Esophagus squamous epithelium (tissue), 5 donors: ENCODE measurements at places on chromosomes 7 and 10.

GRCh38 chr7:28086198-28086597, 94.4 kb downstream of the JAZF1 start:
- H3K4me1 ChIP-seq, result no peaks in the 10 kb centered on the region
- H3K4me3 ChIP-seq, result no peak overlapping the region
- no peaks in the 10 kb centered on the region for H3K36me3 ChIP-seq
- no peak overlapping the region for H3K27ac ChIP-seq

DNA sequence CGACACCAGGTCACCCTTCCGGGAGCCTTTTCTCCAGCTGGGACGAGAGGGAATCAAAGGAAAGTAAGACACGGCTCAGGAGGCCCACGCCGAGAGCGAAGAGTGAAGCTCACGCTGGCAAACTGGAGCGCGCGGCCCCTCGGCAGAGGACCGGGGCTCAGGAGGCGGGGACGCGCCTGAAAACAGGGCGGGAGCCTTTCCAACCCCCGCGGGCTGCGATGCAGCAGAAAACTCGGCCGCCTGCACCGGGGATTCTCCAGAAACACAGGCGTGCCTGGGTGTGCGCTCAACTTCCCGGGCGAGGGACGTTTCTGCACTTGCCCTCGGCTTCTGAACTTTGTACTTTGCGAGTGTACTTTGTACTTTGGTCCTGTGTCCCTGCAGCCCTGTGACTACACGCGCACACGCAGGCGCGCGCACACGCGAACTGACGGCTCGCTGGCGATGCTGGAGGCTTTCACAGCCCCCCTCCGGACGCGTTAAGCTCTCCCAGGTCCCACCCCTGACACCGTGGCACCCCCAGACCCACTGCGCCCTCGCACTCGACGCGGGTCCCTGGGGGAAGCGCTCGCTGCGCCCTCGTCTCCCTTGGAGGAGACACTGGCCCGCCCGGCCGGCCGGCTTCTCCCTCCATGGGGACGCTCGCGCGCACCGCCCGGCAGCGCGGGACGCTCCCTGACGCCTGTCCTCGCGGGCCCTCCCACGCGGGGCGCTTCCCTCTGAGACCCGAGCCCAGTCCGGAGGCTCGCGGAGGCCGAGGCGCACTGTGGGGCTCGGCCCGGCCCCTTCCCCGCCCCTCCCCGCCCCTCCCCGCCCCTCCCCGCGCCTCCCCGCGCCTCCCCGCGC, 588 bp upstream of the PAOX start:
- DNase-seq, result no peak
- H3K4me3 ChIP-seq, result peak overlapping the region; percentile 83
- H3K36me3 ChIP-seq, result no peaks in the 10 kb centered on the region
- peaks cover 18% of the 10 kb centered on the region for H3K4me1 ChIP-seq

GRCh38 chr7:138663725-138664710, 37.1 kb downstream of the SVOPL start:
- no peaks in the 10 kb centered on the region for H3K36me3 ChIP-seq
- DNase-seq, result no peak
- peaks cover 4% of the 10 kb centered on the region for H3K4me1 ChIP-seq
- H3K27me3 ChIP-seq, result no peaks in the 10 kb centered on the region
- peak overlapping the region; percentile 58 for H3K4me3 ChIP-seq

DNA sequence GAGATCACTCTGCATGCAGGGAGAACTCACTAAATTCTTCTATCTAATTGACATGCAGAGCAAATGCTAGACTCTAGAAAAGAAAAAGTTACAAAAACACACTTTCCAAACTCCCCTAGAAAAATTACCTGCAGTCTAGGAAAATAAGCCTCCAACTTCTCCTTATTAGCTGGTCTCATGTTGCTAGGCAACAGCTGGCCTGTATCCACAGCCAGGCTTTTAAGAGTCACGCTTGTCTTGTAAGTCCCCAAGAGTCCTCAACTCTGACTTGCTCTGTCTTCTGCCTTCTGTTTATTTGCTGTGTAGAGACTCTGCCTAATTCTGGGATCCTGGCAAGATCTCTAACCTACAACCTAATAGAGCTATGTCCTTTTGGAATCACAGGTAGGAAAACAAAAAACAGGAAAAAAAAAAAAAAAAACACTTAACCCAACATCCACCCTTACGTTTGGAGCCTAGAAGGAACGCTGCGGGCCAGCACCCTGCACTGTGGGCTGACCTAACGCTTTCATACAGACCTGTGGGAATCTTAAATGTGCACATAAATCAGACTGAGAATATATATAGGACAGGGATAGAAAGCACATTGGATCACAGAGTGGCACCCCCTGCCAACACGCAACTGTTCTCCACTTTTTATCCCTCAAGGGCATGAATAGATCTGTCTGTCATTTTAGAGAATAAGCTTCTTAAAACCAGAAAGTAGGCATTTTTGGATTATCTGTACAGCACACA, 117.0 kb upstream of the PTPRZ1 start:
- H3K27me3 ChIP-seq, result no peaks in the 10 kb centered on the region
- DNase-seq, result no peak
- no peaks in the 10 kb centered on the region for H3K36me3 ChIP-seq

- H3K27ac ChIP-seq, result no peak overlapping the region
- H3K4me1 ChIP-seq, result no peaks in the 10 kb centered on the region
- H3K4me3 ChIP-seq, result no peak overlapping the region
- no peaks in the 10 kb centered on the region for H3K27me3 ChIP-seq
These were observed 93.4 kb upstream of the AUTS2 start for GRCh38 chr7:69504733-69505420.

DNA sequence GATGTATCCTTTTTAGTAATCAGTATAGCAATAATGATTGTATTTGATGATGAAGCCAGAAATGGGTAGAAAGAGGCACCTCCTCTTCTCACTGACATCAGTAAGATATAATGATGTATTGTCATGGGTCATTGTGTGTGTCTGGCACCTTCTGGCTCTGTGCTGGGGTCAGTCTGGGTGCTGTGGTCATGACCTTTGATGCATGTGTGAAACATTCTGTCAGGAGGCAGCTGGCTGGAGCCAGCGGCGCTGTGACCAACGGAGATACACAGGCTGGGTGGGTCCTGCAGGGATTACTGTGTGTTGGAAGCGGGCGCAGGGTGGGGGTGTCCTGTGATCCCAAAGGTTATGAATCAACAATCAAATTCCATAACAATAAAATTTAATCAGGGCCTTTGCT, 35.2 kb downstream of the EEPD1 start:
- no peak overlapping the region for H3K4me3 ChIP-seq
- DNase-seq, result no peak
- H3K36me3 ChIP-seq, result no peaks in the 10 kb centered on the region
- H3K27ac ChIP-seq, result no peak overlapping the region
- peaks cover 4% of the 10 kb centered on the region for H3K4me1 ChIP-seq

- no peaks in the 10 kb centered on the region for H3K36me3 ChIP-seq
- no peaks in the 10 kb centered on the region for H3K27me3 ChIP-seq
- DNase-seq, result no peak
- no peak overlapping the region for H3K27ac ChIP-seq
- H3K4me1 ChIP-seq, result peaks cover 29% of the 10 kb centered on the region
These were observed 53.9 kb upstream of the IL6 start for GRCh38 chr7:22672846-22673680.

GRCh38 chr7:24975644-24976260, 4.2 kb downstream of the OSBPL3 start:
- no peak for DNase-seq
- no peaks in the 10 kb centered on the region for H3K27me3 ChIP-seq
- no peak overlapping the region for H3K4me3 ChIP-seq
- H3K27ac ChIP-seq, result no peak overlapping the region
- H3K36me3 ChIP-seq, result no peaks in the 10 kb centered on the region

DNA sequence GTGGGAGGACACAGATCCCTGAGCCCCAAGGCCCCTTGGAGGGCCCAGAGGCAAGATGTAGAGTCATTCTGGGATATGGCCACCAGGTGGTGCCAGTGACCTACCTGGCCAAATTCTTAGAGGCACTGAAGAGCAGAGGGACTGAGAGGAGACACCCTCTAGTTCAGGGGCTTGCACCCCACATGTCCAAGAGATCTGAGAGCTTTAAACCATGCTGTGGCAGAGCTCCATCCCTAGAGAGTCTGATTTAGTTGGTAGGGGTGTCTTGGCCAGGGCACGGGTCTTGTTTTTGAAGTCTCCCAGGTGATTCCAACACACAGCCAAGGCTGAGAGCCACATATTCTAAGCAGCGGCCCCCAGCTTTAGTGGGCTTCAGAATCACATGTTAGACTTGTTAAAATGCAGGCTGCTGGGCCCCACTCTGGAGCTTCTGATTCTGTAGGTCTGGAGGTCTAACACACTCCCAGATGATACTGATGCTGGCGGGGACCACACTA, 52.5 kb downstream of the PRF1 start:
- peaks cover 7% of the 10 kb centered on the region for H3K4me1 ChIP-seq
- no peak for DNase-seq
- H3K27me3 ChIP-seq, result no peaks in the 10 kb centered on the region
- no peak overlapping the region for H3K27ac ChIP-seq
- H3K4me3 ChIP-seq, result no peak overlapping the region

DNA sequence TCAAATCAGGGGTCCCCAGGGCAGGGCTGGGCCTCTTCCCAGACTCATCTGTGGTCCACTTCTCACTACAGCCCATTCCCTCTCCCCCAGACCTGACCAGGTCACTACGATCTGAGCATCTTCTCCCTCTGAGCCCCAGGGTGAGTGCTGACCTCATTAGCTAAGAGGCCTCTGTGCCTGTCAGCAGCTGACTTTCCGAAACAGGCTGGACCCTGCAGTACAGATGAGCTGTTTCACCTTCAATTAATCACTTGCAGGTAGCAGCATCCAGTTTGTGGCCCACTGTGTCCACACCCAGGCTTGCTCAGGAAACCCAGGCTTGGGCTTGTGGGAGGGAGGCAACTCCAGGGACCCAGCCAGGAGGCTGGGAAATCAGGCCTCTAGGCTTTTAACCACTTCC, 24.3 kb downstream of the SRRM3 start:
- H3K36me3 ChIP-seq, result no peaks in the 10 kb centered on the region
- DNase-seq, result no peak
- no peaks in the 10 kb centered on the region for H3K4me1 ChIP-seq
- H3K27ac ChIP-seq, result no peak overlapping the region
- no peaks in the 10 kb centered on the region for H3K27me3 ChIP-seq

- no peak overlapping the region for H3K4me3 ChIP-seq
- no peak overlapping the region for H3K27ac ChIP-seq
- H3K36me3 ChIP-seq, result no peaks in the 10 kb centered on the region
- H3K27me3 ChIP-seq, result no peaks in the 10 kb centered on the region
These were observed 4.8 kb downstream of the ANK3 start for GRCh38 chr10:60384708-60385398.

- no peak overlapping the region for H3K27ac ChIP-seq
- DNase-seq, result no peak
- no peaks in the 10 kb centered on the region for H3K4me1 ChIP-seq
- H3K36me3 ChIP-seq, result no peaks in the 10 kb centered on the region
These were observed 1077.6 kb downstream of the TYW1 start for GRCh38 chr7:68074242-68074641.

GRCh38 chr7:117992635-117993376, 119.6 kb upstream of the CTTNBP2 start:
- no peak overlapping the region for H3K4me3 ChIP-seq
- no peaks in the 10 kb centered on the region for H3K4me1 ChIP-seq
- H3K27ac ChIP-seq, result no peak overlapping the region

- no peaks in the 10 kb centered on the region for H3K36me3 ChIP-seq
- no peak overlapping the region for H3K4me3 ChIP-seq
- DNase-seq, result no peak
- no peak overlapping the region for H3K27ac ChIP-seq
- H3K4me1 ChIP-seq, result peaks cover 4% of the 10 kb centered on the region
- H3K27me3 ChIP-seq, result no peaks in the 10 kb centered on the region
These were observed 36.9 kb upstream of the NPFFR1 start for GRCh38 chr10:70320751-70321150.

GRCh38 chr10:102090772-102091171, 25.6 kb downstream of the HPS6 start:
- no peaks in the 10 kb centered on the region for H3K27me3 ChIP-seq
- no peak for DNase-seq
- no peaks in the 10 kb centered on the region for H3K4me1 ChIP-seq

GRCh38 chr7:69537691-69538090, 60.6 kb upstream of the AUTS2 start:
- H3K36me3 ChIP-seq, result no peaks in the 10 kb centered on the region
- no peaks in the 10 kb centered on the region for H3K27me3 ChIP-seq
- no peak for DNase-seq
- no peaks in the 10 kb centered on the region for H3K4me1 ChIP-seq
- no peak overlapping the region for H3K4me3 ChIP-seq

DNA sequence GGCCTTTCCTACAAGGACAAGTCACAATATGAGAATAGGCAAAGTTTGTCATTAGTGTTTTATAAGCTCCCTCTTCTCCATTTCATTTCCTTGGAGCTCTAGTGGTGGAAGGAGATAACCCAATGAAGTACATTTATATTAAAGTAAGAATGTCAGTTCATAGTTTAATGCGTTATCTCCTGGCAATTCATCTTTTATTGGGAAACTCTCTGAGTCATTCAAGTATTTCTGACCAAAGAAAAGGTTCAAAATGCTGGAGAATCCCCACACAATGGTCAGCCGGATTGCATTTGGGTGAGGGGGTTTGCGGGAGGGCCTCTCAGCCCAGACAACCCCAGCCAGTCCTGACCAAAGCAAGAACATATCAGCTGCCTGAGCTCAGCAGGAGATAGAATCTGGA, 321.5 kb upstream of the NRP1 start:
- no peaks in the 10 kb centered on the region for H3K27me3 ChIP-seq
- H3K27ac ChIP-seq, result no peak overlapping the region
- H3K4me3 ChIP-seq, result no peak overlapping the region
- H3K36me3 ChIP-seq, result no peaks in the 10 kb centered on the region
- DNase-seq, result no peak
- no peaks in the 10 kb centered on the region for H3K4me1 ChIP-seq

GRCh38 chr7:23687011-23687410, 7.0 kb downstream of the FAM221A start:
- H3K4me1 ChIP-seq, result no peaks in the 10 kb centered on the region
- H3K4me3 ChIP-seq, result no peak overlapping the region
- no peaks in the 10 kb centered on the region for H3K27me3 ChIP-seq
- peaks cover 35% of the 10 kb centered on the region for H3K36me3 ChIP-seq
- no peak for DNase-seq

GRCh38 chr7:26538689-26539088, 247.0 kb downstream of the SNX10 start:
- H3K4me3 ChIP-seq, result no peak overlapping the region
- no peaks in the 10 kb centered on the region for H3K4me1 ChIP-seq
- DNase-seq, result no peak
- no peaks in the 10 kb centered on the region for H3K36me3 ChIP-seq
- no peaks in the 10 kb centered on the region for H3K27me3 ChIP-seq

DNA sequence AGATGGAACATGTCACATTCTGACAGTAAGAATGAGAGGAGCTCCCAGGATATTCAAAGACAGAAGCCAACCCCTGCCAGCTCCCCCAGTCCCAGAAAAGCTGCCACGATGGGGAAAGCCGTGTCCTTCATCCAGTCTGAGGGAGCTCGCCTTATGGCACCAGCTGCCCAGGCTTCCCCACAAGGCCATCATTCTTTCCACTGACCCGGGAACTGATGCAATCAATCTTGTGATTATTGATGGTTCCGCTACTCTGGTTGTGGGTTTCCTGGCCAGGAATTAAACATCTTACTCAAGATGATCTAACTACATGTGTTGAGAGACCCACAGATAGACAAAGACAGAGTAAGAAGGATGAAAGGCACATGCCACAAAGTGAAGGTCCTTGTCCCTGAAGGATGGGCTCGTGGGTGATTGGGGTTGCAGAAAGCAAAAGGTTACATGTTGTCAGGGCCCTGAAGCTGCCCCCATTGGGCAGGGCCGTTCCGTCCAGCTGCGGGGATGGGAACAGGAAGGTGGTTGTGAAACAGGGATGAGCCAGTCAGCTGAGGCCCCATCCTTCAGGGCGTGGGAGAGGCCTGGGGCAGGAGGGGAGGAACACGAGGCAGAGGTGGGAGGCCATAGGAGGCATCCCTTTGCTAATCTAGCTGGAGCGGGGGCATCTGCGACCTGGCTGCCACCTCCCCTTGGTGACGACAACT, 127.6 kb downstream of the OAT start:
- H3K27ac ChIP-seq, result no peak overlapping the region
- no peaks in the 10 kb centered on the region for H3K36me3 ChIP-seq
- no peak for DNase-seq
- H3K4me1 ChIP-seq, result peaks cover 27% of the 10 kb centered on the region
- H3K4me3 ChIP-seq, result no peak overlapping the region
